Stimulated activated CD4-positive, alpha-beta T cell treated with anti-CD3 and anti-CD28 coated beads, TNF-alpha, amount 100 ng/mL, for 4 hours (primary cell): ENCODE measurements at places on chromosomes 16 and 17.

DNA sequence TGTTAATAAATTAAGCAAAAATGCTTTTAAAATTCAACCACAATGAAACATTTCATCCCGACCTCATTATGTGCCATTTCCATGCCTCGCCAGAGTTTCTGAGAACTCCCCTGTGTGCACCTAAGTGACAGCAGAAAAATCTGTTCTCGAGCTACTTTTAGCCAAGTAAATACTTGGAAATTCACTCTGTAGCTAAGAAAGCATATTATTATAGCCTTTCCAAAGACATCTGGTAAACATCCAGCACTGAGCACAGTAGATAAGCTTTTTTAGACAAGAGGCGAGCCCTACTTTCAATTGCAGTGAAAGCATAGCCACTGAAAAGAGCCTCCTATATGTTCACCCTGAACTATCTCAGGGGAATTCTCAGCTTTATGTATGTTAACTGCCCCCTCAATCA is 242.8 kb upstream of the PSMD7 start:
- DNase-seq: no peak

GRCh38 chr17:41546819-41547218 is 18.7 kb upstream of the KRT19 start:
- DNase-seq: no peak

GRCh38 chr16:70342016-70342415 is 4.7 kb upstream of the DDX19A start:
- no peak for DNase-seq

- no peak for DNase-seq
Measured at GRCh38 chr16:56630134-56630533, 2.3 kb upstream of the MT1M start.

- DNase-seq: no peak
Measured at GRCh38 chr16:23840310-23840709, 4.5 kb downstream of the PRKCB start.

DNA sequence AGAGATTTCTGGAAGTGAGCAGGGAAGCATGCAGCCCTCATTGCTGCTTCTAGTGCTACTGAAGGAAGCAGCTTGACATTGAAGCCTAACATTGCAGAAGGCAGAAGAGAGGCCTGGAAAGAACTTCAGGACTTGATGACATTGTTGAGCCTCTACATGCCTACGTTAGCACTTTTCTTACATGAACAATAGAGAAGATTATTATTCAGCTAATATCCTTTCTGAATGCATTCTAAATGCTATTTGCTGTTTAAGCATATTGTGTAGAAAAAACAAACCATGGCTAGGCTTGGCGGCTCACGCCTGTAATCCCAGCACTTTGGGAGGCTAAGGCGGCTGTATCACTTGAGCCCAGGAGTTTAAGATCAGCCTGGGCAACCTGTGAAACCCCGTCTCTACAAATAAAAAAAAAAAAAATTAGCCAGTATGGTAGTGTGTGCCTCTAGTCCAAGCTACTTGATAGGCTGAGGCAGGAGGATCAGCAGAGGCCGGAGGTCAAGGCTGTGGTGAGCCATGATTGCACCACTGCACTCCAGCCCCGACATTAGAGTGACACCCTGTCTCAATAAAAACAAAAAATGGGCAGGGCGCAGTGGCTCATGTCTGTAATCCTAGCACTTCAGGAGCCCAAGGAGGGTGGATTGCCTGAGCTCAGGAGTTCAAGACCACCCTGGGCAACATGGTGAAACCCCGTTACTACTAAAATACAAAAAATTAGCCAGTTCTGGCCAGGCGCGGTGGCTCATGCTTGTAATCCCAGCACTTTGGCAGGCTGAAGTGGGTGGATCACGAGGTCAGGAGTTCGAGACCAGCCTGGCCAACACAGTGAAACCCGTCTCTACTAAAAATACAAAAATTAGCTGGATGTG is 2.2 kb upstream of the AURKB start:
- no peak for DNase-seq

GRCh38 chr16:14193316-14193871 is 122.3 kb downstream of the MRTFB start:
- DNase-seq: peak; percentile 15

DNA sequence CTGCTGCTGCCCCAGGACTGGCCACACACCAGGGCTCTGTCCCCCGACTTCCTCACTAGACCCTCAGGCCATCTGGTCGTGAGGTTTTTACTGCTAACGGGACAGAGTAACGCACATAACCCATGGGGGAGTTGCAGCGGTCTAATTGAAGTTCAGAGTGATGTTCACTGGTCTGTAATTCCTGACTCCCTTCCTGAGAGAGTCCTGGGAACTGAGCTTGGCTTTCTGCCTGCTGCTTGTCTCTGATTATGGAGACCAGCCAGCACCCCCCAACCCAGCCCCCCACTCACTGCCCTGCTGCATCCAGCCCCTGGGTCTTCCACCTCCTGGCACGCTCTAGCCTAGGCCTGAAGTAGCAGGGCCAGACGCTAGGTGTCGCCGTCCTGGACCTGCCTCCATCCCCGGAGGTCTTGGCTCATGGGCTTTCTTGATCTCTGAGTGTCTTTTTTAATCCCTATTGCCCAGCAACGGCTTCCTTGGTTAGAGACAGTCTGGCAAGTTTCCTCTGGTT is 192.9 kb downstream of the CCDC182 start:
- DNase-seq: no peak

GRCh38 chr17:19330271-19330670 is 32.3 kb downstream of the B9D1 start:
- DNase-seq: no peak

GRCh38 chr17:57288773-57289121 is 32.4 kb downstream of the MSI2 start:
- no peak for DNase-seq

- no peak for DNase-seq
Measured at GRCh38 chr16:85562093-85562786, 50.9 kb upstream of the GSE1 start.

GRCh38 chr17:72144101-72144500 is 23.3 kb downstream of the SOX9 start:
- no peak for DNase-seq
